ENCODE measurements at places on chromosomes 2 and 18.

DNA sequence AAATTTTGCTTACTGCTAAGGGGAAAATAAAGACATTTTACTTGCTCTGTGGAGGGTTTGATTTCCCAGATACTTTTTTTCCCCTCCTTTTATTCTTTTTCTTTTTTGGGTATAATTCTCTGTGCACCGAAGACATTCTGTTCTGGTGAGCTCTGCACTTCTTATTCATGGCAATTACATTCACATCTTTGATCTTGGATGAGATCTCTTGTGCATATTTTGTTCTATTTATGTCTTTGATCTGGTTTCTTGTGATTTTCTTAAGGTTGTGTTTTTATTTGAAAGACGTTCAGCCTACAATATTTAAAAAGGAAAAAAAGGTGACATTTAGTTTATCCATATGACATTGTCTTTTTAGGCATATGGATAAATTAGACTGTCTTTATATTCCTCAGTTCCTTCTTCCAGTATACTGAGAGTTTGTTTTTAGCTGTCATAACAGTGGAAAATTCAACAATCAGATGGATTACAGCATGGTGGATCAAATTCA is 33.7 kb upstream of the EPHA4 start:
- DNase-seq: no peak

- DNase-seq: no peak
Observed at GRCh38 chr2:112636605-112637288, 9.0 kb upstream of the SLC20A1 start.

- no peak for DNase-seq
Observed at GRCh38 chr2:172962824-172963223, 112.8 kb upstream of the MAP3K20 start.

- no peak for DNase-seq
Observed at GRCh38 chr2:168790226-168790902, 12.1 kb upstream of the NOSTRIN start.

- DNase-seq: no peak
Observed at GRCh38 chr18:44689736-44690135, 9.0 kb downstream of the SETBP1 start.

DNA sequence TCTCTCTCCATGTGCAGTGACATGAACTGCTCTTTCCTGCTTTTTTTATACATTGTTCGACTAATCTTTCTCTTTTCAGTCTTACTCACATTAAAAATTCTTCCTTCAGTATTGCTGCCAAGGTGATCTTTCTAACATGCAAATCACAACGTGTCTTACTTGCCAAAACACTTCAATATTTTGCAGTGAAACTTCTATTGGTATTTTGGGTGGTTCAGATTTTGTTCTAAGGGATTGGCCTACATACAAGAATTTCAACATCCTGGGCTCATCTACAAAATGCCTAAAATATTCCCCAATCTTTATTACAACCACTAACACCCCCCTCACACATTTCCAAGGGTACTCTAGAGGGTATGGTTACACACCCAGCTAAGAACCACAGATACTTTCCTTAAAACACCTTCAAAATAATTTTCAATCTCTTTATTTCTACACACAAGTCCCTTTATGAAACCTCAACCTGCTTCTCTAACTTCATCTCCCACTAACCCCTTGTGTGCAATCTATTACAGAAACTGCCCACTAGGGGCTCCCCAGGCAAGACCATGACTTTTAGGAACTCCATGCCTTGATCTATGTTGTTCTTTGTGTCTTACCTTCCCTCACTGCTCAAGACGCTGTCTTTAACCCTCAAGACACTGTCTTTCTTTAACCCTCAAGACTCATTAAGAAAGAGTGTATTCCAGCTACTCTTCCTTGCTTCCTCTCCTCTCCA is 50.9 kb downstream of the COL3A1 start:
- DNase-seq: no peak

DNA sequence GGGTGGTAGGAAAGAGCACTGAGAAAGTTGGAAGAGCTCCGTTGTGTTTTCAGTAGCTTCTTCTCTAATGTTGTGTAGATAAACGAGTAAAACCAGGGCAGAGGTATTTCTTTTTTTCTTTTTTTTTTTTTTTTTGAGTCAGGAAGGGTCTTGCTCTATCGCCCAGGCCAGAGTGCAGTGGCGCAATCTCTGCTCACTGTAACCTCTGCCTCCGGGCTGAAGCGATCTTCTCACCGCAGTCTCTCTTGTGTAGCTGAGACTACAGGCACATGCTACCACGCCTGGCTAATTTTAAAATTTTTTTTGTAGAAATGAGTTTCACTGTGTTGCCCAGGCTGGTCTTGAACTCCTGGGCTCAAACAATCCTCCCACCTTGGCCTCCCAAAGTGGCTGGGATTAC is 6.6 kb downstream of the GRHL1 start:
- no peak for DNase-seq

DNA sequence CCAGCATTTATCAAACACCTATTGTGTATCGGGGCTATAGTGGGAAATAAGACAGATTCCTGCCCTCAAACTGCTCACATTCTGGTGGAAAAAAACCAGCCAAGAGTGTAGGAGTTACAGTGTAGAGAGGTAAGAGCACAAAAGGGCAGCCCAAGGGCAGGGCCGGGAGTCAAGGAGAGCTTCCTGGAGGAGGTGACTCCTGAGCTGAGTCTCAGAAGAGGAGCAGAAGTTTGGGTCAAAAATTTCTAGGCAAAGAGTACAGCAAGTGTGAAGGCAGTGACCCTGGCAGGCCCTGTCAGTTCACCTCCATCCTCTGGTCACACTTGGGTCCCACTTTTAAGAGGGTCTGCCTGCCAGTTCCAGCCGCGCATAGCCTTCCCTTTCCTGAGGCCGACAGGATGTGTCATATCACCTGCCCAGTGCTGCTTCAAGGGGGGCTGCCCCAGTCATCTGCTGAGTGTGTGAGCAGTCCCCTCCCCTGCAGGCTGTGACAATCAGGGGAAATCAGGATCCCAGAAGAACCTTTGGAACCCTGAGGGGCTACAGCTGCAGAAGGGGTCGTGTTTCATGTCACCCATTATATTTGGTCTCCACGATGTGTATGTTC is 118.4 kb downstream of the GLI2 start:
- DNase-seq: no peak

DNA sequence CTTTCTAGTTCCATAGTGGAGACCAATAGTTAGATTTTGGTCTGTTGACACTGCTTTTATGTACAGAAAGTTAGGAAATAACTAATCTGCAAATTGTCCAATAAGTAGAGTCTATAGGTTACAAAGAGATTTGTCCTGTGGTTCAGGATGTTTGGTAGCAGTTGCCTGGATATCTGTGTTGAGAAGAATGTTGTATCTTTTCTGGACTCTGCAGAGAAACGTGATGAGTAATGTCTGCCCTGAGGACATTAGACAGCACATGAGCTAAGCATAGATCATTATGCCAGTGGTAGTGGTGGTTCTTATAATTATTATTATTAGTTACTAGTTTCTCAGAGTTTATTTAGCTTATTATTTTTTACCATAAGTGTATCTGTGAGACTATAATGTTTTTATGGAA is 65.8 kb downstream of the ANKRD62 start:
- no peak for DNase-seq

DNA sequence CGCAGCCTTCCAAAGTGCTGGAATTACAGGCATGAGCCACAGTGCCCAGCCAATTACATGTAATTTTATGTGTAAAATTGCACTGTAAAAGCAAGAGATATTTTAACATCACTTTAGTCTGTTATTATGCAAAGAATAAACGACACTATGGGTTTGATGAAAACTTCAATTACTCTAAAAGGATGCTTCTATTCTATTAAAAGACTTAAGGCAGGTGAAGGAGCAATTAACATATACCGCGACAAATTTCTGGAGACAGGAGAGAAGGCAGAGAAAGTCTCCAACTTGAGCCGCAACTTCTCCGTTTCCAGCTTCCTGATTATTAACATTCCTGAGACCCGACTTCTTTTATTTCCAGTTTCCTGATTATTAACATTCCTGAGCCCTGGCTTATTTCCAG is 53.7 kb downstream of the FAM210A start:
- no peak for DNase-seq

DNA sequence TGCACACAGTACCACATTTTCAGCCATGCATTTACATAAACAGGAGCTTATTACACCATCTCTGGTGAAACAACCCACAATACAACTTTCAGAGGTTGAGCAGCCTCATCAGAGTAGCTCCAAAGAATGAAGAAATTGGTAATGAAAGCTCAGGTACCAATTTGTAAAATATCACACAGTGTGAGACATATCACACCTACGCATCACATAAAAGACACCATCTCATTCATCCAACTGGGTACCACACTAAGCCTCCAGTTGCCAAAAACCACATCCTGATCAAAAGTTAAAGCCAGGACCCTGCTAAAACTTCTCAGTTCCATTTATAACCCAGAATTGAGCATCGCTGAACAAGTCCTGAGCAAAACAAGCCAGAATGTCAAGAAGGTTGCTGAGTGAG is 4.6 kb downstream of the TMEM163 start:
- DNase-seq: no peak

DNA sequence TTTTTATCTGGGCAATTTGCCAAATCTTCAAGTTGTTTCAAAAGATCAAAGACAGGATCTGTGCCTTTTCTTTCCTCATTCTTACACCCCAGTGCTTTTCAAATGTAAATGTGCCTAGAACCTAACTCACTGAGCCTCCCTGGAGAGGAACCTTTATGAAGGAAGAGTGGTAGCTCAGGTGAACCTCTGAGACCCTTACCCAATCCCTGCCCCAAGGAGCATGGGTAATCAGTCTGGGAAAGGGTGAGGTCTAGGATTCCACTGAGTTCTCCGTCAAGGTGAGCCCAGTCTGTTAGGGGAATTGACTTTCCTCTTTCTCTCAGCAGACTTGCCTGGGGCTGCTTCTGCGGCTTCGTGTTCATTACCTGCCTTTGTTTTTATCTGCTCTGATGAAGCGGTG is 88.1 kb upstream of the MAP4K4 start:
- no peak for DNase-seq

- no peak for DNase-seq
Observed at GRCh38 chr2:148939271-148939670, 64.2 kb downstream of the KIF5C start.

DNA sequence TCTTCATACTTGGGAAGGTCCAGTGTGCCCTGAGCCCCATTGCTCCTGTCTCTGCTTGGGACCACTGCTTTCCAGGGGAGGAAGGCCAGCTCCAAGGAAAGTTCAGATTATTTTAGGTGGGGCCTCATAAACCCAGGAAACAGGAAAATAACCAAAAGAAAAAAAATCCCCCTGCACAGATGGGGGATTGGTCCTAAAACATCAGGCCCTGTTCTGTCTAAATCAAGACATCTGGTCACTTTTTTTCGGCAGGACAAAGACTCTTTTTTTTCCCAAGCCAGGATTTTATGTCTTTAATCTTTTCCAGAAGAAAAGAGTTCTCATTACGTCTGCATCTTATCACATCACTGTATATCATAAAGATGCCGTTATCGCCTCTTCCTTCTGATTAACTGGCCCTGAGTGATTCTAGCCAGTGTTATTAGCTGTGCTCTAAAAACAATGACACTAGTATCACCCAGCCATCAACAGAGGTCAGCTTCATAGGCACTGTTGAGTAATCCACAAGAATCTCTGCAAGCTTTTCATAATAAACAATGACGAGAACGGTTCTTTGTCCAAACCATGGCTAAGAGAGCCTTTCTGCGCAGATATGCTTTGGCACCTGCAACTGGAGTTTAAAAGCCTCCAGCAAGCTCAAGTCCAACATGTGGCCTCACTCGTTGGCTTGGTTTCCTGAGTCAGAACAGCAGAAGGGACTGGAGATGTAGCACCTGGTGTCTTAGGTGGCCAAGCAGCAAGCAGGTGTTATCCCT is 138.2 kb downstream of the VAPA start:
- peak; percentile 35 for DNase-seq

DNA sequence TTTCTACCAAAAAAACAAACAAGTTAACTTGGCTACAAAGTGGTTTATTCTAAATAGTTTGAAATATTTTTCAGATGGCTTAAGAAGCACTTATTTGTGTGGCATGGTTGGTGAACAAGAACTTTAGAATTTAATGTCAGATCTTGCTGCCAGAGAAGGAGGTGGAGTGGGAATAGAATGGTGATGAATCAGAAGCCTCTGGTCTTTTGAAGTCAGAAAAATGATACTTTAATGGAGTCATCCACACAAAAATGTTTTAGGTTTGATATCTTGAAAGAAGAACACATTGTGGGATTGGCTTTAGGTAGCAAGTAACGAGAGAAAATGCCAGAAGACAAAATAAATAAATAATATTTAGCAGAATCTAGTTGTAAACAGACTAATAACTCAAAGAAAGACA is 243.1 kb upstream of the FANCL start:
- no peak for DNase-seq

DNA sequence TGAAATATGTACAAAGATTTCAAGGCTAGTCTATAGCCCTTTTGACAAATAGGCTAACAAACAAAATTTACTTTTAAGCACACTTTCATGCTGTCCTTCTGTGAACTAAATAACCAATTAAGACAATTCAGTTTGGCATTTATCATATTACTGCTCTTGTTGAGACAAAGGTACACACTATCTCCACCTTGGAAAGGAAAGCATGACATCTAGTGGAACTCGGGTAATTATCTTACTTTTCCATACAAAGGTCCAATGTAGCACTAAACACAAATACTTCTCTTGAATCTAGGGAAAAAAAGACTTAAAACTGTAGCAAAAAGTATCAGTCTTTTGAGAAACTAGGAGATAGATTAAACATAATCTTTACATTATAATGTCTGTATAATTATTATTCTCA is 125.0 kb upstream of the CD226 start:
- peak; percentile 79 for DNase-seq

DNA sequence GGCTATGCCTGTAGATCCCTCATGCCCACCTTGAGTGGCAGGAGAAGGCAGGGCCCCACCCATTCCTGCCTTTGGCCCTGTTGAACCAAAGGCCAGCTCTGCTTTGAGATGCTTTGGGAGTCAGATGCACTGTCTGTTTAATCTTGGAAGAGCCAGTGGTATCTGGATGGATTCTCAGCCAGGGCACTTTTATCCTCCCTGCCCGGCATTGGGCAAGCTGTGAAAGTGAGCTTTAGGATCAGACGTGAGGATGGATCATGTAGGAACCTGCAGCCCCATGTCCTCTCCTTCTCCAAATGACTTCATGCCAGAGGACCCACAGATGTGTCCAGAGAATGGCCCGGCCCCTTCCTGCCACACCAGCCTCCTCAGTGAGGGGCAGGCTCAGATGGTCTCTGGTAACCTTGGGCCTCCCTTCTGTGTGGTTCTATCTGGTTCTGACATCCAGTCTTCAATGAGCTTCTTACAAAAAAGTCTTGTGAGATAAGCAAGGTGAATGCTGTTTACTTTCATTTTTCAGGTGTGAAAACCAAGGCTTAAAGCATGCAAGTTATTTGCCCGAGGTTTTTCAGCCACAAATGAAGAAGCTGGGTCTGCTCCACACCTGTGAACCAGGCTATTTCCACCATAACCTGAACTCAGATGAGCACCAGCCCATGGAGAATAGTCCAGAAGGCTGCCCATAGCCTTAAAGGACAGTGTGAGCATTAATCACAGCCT is 123.8 kb downstream of the KCTD1 start:
- DNase-seq: no peak
